Fibroblast of skin of left quadriceps (primary cell): ENCODE measurements at places on chromosomes 5 and 9.
A peak's percentile ranks its signal among the peaks of the same experiment; 100 is the strongest.

DNA sequence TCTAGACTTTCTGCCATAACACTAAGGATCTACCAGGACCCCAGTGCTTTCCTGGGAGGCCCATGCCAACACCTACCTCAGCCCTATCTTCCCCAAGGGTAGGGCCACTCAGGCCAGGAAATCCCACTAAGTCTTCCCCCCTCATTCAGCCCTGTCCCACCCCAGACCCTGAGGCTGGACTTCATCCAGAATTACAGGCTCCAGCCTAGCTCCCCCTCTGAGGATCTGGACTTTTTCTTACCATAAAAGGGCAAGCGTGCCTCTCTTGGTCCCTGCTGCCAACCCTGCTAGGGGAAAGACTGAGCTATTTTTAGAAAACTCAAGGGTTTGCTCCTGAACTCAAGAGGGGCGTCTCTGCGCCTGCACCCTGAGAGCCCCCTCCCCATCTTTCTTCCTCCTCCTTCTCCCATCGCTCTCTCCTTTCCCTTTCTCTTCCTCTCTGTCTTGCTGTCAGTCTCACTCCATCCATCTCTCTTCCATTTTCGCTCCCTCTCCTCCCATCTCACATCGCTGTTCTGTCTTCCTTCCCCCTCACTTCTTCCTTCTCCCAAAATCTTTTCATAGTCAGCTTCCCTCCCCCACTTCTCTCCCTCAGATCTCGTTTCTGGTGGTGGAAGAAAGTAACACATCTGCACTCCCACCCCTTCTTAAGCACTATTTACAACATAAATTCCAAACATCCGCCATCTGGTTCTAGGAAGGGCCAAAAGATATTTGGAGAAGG is 38.1 kb upstream of the IL17B start:
- peak; percentile 68 for DNase-seq

- no peak for DNase-seq
Observed at GRCh38 chr5:23396346-23396745, 111.1 kb upstream of the PRDM9 start.

GRCh38 chr9:120909904-120910303 is 16.7 kb downstream of the TRAF1 start:
- DNase-seq = no peak

GRCh38 chr9:6910032-6910431 is 152.3 kb downstream of the KDM4C start:
- peak; percentile 7 for DNase-seq

- no peak for DNase-seq
Observed at GRCh38 chr5:109239456-109239855, 170.3 kb downstream of the PJA2 start.

GRCh38 chr9:116628716-116629115 is 58.4 kb upstream of the TRIM32 start:
- peak; percentile 28 for DNase-seq

GRCh38 chr5:111535879-111536549 is 23.7 kb upstream of the STARD4 start:
- no peak for DNase-seq

GRCh38 chr5:140926443-140927227 is 536 bp downstream of the PCDHAC1 start:
- DNase-seq = peak; percentile 4

- no peak for DNase-seq
Observed at GRCh38 chr9:27468000-27468399, 56.1 kb upstream of the IFNK start.

GRCh38 chr5:158123595-158123994 is 264.6 kb upstream of the CLINT1 start:
- no peak for DNase-seq

DNA sequence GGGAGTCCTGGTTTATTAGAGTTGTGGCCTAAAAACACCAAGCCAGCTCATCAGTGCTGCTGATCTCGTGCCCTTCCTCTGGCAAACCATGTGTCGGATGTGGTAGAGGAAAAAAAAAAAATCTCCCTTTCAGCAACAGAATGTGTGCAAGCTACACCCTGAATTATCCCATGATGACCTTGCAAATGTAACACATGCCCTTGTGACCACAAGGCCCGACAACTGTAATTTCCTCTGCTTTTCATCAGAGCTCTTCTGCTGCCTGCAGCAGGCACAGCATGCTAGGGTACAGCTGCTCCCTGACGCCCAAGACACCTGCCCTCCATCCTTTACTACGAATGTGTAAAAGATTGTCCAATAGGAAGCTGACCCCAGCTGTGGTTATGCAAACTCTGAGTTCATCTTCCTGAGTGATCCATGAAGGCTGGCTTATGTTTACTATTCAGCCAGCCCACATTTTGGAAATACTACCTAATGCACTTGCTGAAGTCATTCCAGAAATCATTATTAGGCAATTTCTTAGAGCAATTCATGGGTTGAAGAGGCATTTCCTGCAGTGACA is 14.6 kb upstream of the BNC2 start:
- peak; percentile 51 for DNase-seq

DNA sequence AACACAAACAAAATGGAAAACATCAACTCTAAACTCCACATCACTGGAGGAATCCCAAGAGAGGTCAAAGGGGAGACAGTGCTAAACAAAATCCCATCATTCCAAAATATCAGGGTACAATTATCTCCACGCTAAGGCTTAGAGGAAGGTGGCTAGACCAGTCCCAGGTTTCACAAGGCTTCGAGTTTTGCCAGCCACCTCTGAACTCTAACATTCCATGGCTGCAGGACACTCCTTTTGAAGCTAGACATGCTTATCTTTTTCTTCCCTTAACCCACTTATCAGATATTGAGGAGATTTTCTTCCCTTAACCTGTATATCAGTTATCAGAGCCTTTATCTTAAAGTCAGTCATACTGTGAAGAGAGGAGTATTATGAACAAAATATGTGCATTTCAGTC is 53.3 kb downstream of the GLDC start:
- DNase-seq = no peak

- DNase-seq = peak; percentile 23
Observed at GRCh38 chr5:104088876-104089778, 526.5 kb upstream of the NUDT12 start.

- DNase-seq = no peak
Observed at GRCh38 chr5:158414333-158414762, 555.4 kb upstream of the CLINT1 start.

DNA sequence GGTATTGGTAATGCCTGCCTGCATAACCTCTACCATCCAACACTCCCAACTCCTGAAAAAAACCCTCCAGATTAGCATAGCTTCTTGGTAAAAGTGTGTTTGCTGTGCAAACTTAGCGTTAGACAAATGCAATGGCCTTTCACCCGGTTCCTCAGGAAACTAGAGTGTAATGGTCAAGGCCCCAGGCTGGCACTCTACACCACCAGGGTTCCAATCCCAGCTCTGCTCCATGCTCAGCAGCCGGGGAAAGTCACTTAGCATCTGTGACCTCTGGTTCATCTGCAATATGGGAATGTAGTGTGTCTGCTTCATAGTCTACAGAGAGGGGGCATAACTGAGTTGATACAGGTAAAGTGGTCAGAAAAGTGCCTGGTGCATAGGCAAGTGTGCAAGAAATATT is 9.0 kb downstream of the FBP1 start:
- DNase-seq = no peak

DNA sequence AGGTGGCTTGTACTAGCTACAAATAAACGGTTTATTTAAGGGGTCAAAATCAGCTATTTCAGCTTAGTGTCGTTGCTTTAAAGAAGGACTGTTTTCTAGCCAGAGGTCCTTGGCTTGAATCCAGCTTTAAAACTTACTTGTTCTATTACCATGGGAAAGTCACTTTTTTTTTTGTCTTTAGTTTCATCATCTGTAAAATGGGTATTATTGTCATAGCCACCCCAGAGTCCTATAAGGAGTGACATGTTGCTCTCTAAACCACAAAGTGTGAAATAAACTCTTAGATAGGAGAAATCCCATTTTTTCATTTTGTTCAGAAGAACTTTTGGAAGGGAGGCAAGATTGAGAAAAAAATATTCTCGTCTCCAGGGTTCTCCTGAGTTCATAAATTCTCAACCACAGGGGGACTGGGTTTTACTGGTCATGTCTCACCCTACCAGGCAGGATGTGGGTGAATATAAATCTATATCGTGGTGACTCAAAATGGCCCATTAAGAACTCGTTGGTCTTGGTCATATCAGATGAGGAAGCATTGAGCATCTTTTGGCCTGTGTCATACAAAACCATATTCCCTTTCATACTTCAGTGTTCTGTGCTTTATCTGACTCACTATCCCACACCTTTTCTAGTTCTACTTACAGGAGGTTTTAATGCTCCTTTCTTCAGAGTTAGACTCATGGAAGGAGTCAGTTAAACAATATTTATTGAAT is 202.7 kb upstream of the NR3C1 start:
- DNase-seq = no peak

GRCh38 chr5:6003040-6003825 is 375.1 kb downstream of the MED10 start:
- no peak for DNase-seq

DNA sequence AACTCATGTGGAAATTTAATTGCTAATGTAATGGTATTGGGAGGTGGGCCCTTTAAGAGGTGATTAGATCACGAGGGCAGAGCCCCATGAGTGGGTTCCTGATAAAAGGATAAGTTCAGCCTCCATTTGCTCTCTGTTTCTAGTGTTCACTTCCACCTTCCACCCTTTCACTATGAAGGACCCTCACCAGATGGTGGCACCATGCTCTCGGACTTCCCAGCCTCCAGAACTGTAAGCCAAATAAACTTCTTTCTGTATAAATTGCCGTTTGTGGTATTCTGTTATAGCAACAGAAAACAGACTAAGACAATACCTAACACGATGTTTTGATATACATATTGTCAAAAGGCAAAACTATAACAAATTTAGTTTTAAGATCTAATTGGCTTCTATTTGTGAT is 166.2 kb downstream of the DEPDC1B start:
- DNase-seq = no peak

DNA sequence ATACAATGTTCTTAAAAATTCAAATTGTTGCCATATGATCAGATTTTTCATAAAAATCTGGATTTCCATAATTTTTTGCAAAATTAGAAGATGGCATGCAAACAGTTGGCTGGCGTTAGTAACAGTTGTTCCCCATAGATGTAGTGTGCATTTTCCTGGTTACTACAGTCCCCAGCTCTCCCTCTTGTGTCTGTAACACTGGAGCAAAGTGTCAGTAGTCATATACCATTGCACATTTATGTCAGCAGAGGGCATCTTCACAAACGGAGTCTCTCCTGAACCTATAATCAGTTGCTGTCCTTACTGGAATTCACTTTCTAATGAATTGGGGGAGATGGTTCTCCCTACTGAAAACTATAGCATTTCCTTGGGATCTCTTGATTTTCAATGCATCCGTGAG is 44.7 kb upstream of the DMAC1 start:
- DNase-seq = peak; percentile 18

GRCh38 chr9:110183208-110184145 is 24.5 kb downstream of the C9orf152 start:
- DNase-seq = peak; percentile 54

GRCh38 chr5:119426057-119426456 is 26.2 kb upstream of the HSD17B4 start:
- no peak for DNase-seq

DNA sequence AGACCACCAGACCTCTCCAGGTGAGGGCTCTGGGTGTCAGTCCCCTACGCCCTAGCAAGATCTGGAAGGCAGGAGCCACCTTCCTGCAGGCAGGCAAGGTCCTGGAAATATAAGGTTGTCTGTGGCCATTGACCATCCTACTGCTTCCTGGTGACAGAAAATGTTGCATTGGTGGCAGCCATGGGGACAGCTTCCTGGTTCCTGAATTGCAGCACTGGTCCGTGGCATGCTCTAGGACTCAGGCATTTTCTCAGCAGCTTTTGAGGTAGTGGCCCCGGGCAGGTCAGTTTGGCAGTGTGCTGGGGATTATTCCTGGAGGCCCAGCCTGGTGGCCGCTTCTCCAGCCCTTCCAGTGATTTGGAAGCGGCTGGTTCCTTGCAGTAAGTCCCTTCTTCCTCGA is 36.6 kb upstream of the KCNMB1 start:
- no peak for DNase-seq

DNA sequence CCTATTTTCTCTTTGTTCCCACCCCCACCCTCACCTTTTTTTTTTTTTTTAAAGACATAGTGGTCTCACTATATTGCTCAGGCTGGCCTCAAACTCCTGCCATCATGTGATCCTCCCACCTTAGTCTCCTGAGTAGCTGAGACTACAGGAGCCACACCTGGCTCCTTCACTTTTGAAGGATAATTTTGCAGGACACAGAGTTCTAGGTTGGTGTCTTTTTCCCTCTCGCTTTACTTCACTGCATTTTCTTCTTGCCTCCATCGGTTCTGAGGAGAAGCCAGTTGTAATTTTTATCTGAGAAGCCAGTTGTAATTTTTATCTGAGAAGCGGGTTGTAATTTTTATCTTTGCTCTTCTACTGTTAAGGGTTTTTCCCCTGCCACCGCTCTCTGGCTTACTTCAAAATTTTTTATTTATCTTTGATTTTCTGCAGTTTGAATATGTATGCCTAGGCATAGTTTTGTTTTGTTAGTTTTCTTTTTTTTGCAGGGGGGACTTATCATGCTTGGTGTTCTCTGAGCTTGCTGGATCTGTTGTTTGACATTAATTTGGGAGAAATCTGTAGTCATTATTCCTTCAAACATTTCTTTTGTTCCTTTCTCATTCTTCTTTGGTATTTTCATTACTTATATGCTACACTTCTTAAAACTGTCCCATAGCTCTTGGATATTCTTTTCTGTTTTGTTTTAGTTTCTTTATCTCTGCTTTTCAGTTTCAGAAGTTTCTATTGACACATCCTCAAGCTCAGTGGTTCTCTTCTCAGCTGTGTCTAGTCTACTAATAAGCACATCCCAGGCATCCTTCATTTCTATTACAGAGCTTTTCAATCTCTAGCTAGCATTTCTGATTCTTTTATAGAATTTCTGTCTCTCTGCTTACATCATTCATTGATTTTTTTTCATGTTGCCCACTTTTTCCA is 148.2 kb upstream of the CHD1 start:
- no peak for DNase-seq

- DNase-seq = peak; percentile 28
Observed at GRCh38 chr5:82439750-82440445, 161.7 kb upstream of the RPS23 start.

GRCh38 chr9:34689512-34689911 is 1.6 kb downstream of the CCL19 start:
- DNase-seq = no peak

GRCh38 chr9:34541540-34541939 is 18.8 kb upstream of the ENHO start:
- DNase-seq = no peak
